CD4-positive, alpha-beta T cell treated with Interleukin-15 for 4 hours (primary cell): ENCODE measurements at places on chromosomes 16 and 17.
A peak's percentile ranks its signal among the peaks of the same experiment; 100 is the strongest.

DNA sequence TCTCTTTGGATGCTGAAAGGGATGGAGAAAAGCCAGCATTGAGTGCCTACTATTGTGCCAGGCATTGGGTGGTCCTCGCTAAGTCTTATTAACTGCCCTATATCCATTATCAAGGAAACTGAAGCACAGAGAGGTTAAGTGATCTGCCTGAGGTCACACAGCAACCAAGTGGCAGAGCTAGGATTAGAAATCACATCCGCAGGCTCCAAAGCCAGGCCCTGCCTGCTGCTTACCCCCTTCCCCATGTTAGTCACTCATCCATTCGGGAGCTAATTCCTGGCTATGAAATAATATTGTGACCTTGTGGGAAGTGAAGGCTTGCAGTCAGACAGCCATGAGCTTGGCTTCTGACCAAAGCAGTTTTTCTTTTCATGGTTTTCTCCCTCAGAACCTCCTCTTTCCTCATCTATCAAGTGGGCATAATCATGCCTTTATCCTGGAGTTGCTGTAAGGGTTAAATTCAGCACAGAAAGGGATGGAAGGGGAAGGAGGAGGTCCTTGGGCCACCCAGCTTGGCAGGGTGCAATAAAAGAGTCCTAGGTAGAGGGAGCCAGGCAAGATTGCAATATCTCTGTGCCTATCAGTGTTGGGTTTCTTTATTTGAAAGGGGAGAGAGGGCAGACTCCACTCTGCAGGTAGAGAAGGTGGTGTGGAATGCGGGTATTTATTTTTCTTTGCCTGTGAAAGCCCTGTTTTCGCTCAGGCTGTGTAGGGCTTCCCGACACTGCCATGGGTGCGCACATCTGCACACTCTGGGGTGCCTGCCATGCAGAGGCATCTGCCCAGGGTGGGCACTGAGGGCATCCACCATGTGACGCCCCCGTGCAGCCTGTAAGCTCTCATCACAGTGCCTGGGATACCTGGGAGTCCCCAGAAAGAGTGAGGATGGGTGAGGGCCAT lies 11.3 kb downstream of the RAI1 start:
- DNase-seq: no peak

GRCh38 chr17:79922116-79922601 lies 82.9 kb upstream of the CBX4 start:
- DNase-seq: no peak

GRCh38 chr16:4891886-4892216 lies 44.6 kb downstream of the UBN1 start:
- DNase-seq: no peak

GRCh38 chr17:40515011-40515410 lies 13.6 kb upstream of the TNS4 start:
- DNase-seq: no peak

DNA sequence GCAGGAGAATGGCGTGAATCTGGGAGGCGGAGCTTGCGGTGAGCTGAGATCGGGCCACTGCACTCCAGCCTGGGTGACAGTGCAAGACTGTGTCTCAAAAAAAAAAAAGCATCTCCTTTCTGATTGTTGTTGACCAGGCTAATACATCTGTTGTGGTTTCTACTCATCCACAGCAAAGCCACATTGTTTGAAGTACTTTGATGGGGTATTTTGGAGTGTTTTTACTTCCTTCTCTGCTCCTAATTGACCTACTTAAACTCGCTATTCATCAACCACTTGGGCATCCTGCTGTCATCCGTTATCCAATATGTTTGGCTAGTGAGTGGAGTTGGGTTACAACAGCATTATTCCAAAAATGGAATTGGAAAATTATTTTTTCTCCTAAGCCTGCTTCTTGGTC lies 3.5 kb upstream of the CDC27 start:
- DNase-seq: peak; percentile 12

GRCh38 chr16:83310816-83311215 lies 497.0 kb upstream of the HSBP1 start:
- no peak for DNase-seq

DNA sequence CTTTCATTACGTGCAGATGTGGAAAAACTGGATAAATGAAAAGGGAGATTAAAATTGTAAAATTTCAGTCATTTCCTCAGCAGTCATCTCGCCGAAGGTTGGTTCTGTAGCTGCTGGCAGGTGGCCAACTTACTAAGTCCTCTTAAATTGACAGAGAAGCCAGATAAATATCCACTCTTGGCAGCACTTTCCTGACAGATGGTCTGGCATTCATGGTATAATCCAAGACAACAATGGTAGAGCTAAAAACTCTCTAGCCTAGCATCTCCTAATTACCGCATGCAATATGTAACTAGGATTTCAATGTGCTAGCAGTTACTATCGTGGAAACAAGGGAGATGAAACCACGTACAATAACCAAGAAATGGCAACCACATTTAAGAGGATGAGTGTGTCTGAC lies 306.3 kb downstream of the CNTNAP4 start:
- DNase-seq: no peak

GRCh38 chr16:10907757-10908045 lies 30.7 kb downstream of the CIITA start:
- DNase-seq: no peak

DNA sequence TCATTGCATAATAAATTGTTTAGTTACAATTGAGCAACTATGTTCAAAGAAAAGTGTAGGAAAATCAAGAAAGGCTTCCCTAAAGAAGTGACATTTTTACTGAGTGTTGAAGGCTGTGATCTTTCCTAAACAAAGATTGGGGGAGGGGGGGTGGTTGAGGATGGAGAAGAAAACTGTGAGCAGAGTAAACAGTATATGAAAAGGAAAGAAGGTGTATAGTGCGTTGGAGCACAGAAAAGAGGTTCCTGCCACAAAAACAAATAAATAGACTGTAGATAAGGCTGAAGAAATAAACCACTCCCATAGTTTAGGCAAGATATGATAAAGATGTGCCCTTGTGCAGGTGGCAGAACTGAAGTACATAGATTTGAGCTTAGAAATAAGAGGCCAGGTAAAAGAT lies 8.5 kb downstream of the ABCA10 start:
- DNase-seq: no peak

GRCh38 chr17:55394357-55395021 lies 27.1 kb downstream of the MMD start:
- no peak for DNase-seq

DNA sequence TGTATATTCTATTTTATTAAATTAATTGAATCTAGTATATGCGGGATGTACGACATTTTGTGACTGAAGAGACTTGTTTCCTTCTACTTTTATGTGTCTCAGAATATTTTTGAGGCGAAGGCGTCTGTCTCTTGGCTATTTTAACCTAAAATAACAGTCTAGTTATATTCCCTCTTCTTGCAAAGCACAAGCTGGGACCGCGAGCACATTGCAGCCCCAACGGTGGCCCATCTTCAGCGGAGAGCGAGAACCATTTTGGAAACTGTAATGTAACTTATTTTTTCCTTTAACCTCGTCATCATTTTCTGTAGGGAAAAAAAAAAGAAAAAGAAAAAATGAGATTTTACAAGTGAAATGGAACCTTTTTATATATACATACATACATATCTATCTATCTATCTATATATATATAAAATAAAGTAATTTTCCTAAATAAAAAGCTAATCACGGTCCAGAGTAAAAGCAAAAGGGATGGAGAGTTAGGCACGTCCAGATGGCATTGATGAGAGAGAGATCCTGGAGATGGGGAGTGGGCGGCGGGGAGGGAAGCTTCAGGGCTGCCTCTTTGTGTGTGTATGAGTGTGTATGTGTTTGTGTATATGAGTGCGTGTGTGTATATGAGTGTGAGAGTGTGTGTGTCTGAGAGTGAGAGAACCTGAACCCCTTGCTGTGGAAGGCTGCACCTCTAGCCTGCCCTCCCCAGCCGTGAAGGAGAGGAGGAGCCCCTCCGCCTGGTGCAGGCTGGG lies 7.5 kb upstream of the ABCC3 start:
- DNase-seq: no peak
